NCI-H1694 treated with DMSO at 0.1 percent for 48 hours (cell line): ENCODE measurements at places on chromosomes 3 and 15.

- DNase-seq = no peak
Measured at GRCh38 chr3:65194744-65195143, 506.9 kb upstream of the ADAMTS9 start.

DNA sequence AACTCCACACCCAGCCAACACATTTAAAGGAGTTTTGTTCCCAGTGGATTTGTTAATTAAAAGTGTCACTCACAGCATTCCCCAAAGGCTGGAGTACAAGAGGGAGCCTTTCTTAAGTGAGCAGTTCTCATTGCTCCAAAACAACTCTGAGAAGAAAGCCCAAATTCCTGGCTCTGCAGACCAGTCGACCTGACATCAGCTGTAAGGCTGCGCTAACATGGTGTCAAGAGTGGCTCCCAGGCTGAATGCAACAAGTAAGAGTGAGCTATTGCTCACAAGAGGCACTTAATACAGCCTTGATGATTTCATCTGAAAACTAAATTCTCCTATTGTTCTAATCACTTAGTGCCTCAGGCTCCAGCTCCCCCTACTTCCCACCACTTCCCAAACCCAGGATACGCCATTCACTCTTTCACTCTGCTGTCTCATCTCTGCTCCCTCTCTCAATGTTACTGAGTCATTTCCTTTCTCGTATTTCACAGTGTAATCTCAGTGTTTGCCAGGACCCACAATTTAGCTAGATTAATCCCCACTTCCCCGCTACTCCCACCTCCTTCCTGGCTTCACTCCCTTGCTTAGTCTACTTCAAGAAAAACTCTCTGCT is 81.8 kb downstream of the WWTR1 start:
- DNase-seq = no peak

DNA sequence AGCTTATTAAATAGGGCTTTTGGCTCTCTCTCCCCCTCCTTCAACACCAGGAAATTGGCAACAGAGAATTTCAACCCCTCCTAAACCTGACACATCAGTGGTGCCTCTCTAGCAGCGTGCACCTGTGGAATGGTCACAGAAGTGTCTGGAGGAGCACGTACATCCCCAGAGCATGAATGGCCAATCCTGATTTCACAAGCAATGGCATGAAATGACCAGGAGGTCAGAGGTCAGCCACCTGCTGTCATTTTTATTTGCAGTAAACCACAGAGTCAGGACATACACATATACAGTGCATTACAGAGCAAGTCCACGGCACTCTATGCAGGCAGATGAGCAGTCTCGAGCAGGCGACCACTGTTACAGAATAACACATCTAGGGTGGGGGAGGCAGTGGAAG is 25.1 kb upstream of the ETV5 start:
- DNase-seq = no peak

- DNase-seq = no peak
Measured at GRCh38 chr15:99992611-99993231, 259.5 kb upstream of the LYSMD4 start.

GRCh38 chr15:95857124-95857757 is 473.3 kb upstream of the NR2F2 start:
- DNase-seq = no peak

DNA sequence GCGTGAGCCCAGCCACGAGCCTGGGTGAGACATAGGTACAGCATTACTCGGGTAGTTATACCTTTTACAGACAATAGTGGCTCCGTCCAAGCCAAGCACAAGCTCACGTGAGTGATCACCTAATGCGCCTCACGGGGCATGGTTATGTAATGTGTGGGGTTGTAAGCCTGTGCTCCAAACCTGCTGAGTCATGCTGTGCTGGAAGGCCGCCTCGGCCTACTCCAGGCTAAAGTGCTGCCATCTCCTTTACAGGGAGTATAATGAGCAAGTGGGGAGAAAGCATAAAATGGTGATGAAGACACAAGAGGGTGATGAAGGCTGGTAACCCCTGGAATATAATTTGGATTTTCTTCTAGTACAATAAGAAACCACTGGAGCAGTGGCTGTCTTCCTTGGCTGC is 175.8 kb upstream of the STT3B start:
- no peak for DNase-seq

- no peak for DNase-seq
Measured at GRCh38 chr3:46482632-46483350, 15.0 kb upstream of the RTP3 start.

DNA sequence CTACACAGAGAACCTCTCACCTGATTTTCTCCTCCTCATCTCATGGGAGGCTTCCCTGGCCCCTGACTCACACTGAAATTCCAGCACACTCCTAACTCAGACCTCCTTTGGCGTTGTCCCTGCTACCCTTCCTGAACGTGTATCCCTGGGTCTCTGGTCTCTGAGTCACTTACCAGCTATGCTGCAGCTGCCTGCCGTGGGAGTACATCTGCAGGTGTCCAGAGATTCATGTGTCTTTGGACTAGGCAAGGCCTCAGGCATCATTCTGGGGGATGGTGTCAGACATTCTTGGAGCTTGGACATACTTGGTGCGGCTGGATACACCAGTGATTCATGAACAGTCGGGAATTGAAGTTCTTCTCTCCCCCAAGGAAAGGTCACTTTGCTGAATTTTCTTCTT is 148.8 kb upstream of the TRIM42 start:
- DNase-seq = no peak
